ENCODE measurements at places on chromosomes 1 and 21. TPM values are rescaled to one million over a fixed set of nuclear protein-coding genes. Genes with fewer than 3 reads are reported as not detected.
A peak's percentile ranks its signal among the peaks of the same experiment; 100 is the strongest.

Gene NR0B2
- 5.7 TPM for total RNA-seq

- DNase-seq: no peak
Observed at GRCh38 chr1:21919520-21919919, 17.6 kb downstream of the HSPG2 start.

Gene AMY1A
- total RNA-seq: not detected

Gene CD5L
- total RNA-seq: not detected

DNA sequence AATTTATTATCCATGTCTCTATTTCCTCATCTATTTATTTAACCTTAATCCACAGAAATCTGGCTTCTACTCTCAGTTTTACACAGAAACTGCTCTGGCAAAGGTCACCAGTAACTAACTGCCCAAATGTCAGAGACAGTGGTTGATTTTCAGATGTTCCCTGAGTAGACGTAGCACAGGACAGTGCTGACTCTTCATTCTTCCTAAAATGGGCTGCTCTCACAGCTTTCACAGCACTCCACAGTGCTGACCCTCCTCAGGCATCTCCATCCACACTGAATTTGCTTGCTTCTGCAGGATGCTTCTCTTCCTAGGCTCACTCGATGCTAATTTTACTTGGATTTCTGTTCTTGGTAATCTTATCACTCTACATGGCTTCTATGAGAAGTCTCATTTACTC is 508.2 kb upstream of the ZRANB2 start:
- no peak for DNase-seq

- DNase-seq: peak; percentile 55
Observed at GRCh38 chr1:53132176-53132575, 10.3 kb downstream of the SLC1A7 start.

Measured in cardiac septum (tissue), 1 donor.